ENCODE measurements at places on chromosomes 7 and 10. TPM values are rescaled to one million over a fixed set of nuclear protein-coding genes. Genes with fewer than 3 reads are reported as not detected.

The LIPN gene
- polyA plus RNA-seq: not detected

The TMEM225B gene
- polyA plus RNA-seq: 3.6 TPM

The GOLGA7B gene
- 30.4 TPM for polyA plus RNA-seq

The SFTPA1 gene
- polyA plus RNA-seq: not detected

The AS3MT gene
- 16.9 TPM for polyA plus RNA-seq

The ZNF12 gene
- 26.0 TPM for polyA plus RNA-seq

The BEND7 gene
- 4.5 TPM for polyA plus RNA-seq

The ALDH18A1 gene
- polyA plus RNA-seq: 59.1 TPM

The TLX1 gene
- polyA plus RNA-seq: not detected

Data from neural cell (in vitro differentiated cells).